ENCODE measurements at places on chromosomes 16 and 17.

- DNase-seq = no peak
Measured at GRCh38 chr17:55661963-55662834, 60.5 kb downstream of the TMEM100 start.

GRCh38 chr16:19292186-19292585 lies 6.7 kb downstream of the CLEC19A start:
- no peak for DNase-seq

DNA sequence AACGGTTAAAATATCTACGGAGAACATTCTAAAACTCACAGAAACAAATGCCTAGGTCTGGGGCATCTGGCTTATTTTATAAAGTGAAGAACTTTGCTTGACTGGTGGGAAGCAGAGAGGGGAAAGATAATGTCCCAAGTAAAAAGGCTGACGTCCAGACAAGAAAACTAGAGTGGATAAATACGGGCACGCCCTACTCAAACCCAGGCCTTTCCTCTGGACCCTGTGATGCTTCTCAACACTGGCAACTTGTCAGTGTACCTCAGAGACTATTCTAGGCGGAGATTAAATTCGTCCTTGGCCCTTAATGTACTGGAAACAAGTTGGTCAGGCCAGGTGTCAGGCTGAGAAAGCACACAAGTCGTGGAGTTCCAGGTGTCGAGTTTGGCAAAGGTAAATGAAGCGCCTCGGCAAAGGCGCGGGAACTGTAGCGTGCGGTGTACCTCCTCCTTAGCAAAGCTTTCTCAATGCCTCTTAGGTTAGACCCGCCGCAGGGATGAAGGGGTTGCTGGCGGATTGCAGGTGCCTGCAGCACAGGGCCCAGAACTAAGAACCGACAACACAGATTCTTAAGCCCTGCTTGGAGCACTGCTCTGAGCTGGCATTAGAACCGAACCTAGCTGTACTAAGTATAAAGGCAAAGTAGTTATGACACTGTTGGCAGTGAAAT lies 668 bp upstream of the UNK start:
- no peak for DNase-seq

DNA sequence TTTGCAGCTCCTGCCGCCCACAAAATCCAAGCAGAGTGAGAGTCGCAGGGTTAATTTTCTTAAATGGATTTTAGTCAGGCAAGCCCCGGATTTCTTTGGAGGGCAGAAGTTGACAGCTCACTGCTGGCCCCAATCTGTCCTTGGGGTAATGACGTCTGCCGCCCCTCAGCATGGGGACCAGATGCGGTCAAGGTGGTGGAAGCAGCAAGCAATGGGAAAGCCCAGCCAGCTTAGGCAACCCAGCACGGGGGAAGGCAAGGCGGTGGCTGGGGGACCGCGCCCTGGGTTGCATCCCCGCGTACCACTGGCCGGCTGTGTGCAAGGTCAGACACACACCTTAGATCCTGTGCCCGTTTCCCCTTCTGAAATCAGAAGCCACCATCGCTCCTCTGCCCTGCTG lies 321.7 kb downstream of the C16orf95 start:
- DNase-seq = no peak

GRCh38 chr16:89981414-89981813 lies 32.9 kb downstream of the DEF8 start:
- no peak for DNase-seq

DNA sequence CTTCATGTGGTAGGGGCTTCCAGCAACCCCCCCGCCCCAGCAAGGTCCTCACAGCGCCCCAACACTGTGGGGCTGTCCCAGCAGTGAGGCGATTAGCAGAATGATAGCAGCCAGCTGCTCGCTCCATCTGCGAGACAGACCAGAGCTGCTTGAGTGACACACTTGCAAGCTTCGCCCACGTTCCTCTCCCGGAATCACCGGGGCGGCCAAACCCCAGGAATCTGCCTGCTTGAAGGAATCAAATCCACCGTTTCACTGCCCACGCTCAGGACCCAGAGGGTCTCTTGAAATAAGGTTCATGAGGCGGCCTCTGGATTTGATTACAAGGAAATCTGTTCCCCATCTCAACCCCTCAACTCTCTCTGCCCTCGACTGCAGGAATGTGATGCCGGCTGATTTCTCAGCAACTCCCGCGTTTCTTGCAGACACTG lies 356.0 kb downstream of the C16orf95 start:
- no peak for DNase-seq

DNA sequence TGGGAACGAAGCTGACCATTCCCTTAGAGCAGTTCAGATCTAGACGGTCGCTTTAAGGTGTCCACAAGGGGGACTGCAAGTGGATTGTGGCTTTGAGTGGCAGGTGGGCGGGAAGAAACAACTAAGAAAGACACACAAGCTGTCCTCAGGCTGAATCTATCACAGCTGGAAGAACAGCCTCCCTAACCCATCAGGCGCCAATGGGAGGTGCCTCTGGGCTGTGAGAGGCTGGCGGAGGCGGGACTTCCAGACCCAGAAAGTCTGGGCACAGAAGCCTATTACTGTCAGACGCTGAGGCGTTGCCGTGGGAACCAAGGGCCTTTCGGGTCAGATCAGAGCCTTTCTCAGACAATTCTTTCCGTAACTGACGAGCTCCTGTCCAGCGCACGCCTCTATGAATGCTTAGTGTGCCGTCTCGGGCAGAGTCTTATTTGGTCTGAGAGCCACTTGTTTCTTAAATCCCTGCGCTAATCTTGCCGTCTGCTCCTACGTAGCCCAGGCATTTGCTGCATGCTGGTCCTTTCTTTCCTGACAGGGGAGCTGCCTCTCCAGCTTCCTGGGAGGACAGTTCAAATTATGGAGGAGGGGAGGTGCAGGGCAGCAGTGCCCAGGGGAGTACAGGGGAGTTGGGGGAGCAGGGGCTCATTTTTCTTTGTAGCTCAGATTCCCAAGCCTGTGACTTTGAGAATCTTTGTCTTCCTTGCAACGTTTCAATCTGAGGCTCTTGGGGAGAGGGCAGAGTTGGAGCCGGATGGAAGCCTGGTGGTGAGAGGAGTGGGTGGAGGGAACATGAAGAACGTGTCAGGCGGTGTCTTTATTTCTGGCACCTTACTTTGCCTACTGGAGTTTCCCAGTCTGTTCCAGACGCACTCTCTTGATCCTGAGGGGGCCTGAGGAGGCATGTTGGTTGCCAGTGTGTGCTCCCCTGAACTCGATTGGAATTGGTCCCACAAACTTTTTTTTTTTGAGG lies 618.7 kb downstream of the KCNJ18 start:
- DNase-seq = no peak

- no peak for DNase-seq
Measured at GRCh38 chr16:368388-369158, 1.8 kb downstream of the MRPL28 start.

- no peak for DNase-seq
Measured at GRCh38 chr16:81946206-81946605, 65.1 kb downstream of the SDR42E1 start.

- DNase-seq = no peak
Measured at GRCh38 chr17:45812102-45812501, 28.0 kb downstream of the CRHR1 start.

DNA sequence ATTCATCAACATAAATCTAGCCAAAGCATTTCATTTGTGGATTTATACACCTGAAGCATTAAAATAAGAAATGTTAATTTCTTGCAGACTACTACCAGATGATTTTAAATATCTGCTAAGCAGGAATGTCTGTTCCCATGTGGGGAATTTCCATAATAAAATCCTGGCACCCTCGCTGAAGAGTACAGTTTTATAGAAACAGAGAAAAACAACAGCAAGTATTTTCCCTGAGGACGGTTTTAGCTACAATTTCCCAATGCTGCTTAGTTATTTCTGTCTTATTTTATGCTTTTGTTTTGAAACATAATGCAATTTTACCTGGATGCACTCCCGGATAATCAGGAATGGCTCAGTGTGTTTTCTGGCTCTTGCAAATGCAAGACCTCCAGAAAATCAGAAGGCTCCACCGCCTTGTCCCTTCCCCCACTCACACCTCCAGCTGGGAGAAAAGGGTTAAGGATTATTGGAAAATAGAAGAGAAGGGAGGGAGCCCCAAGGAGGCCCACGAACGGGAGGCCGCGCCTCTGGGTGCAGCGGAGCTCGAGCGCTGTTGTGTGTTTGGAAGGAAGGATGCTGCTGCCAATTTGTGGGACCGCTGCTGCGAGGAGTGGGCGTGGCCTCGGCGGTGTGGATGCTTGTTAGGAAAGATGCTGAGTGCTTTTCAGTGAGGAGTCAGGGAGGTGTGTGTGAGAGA lies at the start of gene CNTNAP4:
CNTNAP4 (plus strand) TSS at position 657 of the 694 bp plus-strand sequence. CDS start 262 bp downstream, outside the sequence.
- no peak for DNase-seq

DNA sequence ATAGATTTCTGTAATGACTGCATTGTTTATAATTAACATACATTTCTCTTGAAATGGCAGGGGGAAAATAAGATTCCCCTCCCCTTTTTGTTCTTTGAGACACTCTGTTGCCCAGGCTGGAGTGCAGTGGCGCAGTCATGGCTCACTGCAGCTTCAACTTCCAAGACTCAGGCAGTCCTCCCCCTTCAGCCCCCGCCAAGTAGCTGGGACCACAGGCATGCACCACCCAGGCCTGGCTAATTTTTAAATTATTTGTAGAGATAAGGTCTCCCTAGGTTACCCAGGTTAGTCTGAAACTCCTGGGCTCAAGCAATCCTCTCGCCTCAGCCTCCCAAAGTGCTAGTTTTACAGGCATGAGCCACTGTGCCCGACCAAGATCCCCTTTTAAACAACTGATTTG lies 67.7 kb downstream of the KATNIP start:
- DNase-seq = peak; percentile 65

DNA sequence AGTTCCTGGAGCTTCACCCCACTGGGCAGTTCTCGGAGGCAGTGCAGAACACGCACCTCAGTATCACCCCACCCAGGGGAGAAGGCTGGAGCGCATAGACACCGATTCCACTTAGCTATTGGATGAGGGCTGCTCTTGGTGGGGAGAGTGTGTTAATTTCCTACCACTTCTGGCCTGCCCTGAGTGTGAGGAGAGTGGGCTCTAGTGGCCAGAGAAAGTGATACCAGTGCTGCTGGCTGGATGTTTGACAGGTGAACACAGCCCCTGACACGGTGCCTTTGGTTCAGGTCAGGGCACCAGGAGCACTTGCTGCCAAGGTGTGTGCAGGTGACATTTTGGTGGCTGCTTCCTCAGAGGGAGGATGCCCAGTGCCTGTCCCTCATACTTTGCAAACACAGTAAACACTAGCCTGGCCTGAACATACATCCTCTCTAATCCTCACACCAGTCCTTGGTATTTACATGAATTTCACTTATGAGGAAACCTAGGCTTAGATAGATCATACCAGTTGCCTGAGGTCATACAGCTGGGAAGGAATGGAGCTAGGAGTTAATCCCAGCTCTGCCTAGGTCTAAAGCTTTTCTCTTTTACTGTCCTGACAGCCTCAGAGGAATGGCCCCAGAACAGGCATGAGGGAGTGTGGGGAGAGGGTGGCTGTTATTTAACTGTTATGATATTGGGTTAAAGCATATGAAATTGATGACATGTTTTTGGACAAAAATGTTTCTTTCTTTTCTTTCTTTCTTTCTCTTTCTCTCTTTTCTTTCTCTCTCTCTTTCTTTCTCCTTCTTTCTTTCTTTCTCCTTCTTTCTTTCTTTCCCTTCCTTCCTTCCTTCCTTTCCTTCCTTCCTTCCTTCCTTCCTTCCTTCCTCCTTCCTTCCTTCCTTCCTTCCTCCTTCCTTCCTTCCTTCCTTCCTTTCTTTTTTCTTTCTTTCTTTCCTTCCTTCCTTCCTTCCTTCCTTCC lies 21.0 kb upstream of the ITGAX start:
- DNase-seq = peak; percentile 1

All from kidney glomerular epithelial cell (primary cell).